ENCODE measurements at places on chromosomes 16 and 17.

DNA sequence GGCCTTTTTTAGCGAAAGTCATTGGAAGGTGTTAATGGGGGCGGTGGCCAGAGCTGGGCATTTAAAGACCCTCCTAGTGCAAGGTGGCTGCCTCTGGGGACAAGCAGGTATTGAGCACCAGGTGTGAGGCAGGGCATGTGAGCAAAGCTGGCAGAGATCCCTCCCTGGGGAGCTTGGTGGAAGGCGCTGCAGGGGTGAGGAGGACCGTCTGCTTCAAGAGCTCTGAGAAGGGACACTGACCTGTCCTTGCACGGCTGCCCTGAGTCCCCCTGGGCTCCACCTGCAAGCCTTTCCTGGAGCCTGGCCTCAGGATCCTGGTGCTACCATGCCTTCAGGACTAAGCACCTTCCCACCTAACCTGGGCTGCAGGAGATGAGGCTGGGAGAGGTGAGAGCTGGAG lies 127.0 kb upstream of the CIBAR2 start:
- no peak for DNase-seq

DNA sequence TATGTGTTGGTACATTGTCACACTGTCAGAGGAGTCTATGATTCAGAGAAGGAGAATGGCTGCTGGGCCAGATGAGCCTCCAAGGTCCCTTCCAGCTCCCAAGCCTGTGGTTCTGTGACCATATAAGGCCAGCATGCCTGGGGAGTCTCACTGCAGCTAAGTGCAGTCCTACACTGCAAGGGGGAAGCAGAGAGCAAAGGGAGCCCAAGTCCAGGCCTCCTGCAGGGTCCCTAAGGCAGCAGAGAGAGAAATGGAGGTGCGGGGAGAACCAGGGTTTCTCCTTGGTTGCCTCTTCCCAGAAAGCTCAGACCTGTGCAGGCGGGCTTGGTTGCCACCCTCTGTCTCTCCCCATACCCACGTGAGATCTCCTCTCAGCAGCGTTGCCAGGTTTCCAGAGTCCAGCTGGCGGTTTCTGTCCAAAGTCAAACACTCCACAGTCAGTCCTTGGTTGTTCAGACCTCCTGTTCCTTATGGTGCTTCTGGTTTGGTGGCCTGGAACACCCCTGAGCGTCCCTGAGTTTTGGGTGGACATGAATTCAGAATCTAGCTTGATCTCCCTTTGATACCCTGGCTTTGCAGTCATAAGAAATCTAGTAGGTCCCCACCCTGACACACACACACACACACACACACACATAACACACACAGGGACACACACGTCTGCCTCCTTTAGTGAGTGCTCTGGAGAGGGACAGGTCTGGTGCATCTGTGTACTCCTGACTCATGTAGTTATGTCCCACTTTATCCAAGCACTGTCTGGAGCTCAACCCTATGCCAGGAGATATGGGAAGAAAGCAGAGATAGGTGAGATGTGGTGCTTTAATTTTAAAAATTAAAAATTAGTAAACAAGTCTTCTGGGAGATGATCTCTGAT lies 78.8 kb downstream of the GNAO1 start:
- no peak for DNase-seq

GRCh38 chr16:2013527-2013926 lies 3.9 kb upstream of the ZNF598 start:
- no peak for DNase-seq

DNA sequence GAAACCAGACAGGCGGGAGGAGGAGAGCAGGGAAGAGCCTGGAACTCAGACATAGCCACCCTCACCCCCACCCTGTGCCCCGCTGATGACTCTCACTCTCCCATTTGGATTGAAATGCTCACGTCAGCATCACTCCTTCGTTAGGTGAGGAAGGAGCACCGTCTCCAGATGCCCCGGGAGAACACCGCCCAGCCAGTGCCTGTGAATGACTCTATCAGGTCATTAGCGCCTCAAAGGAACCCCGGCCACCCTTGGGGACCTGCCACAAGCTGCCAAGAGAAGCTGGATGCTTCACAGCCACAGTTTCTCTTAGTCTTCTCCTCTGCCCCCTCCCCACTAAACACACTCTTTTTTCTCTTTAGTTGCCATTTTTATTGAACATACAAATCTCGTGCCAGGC lies 66.0 kb downstream of the CACNG3 start:
- DNase-seq: no peak

DNA sequence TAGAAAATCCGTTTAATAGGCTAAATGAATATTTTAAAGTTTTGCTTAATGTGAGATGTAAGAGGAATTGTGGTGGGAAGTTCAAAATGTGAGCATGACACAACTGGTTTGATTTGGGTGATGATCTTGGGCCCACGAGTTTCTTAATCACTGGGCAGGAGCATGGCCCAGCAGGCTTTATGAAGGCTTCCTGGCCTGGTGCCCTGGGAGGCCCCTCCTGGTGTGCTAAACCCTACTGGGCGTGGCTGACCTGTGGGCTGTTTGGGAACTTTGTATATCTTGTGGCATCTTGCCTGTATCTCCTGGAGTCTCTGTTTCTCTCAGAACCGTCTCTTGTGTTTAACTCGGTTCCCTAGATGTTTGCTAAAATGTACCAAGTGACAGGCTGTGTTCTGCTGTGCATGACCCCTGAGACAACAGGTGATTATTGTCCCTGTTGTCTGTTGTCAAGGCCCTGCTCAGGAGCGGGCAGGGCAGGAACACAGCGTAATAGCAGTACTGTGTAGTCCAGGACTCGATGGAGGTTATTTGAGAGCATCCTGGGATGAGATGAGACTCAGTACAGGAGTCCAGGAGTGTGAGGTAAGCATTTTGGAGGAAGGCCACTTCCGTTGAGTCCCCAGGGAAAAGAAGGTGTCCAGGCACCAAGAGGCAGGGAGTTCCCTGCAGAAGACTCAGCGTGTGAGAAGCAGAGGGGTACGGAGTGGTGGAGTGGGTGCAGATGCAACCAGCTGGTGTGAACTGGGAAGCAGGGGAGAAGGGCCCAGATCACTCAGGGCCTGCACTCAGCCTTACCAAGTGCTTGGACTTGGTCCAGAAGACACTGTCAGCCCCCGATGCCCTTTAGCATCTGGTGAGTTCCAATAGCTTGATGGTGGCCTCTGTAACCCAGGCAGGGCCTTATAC lies 48.5 kb downstream of the B9D1 start:
- no peak for DNase-seq

DNA sequence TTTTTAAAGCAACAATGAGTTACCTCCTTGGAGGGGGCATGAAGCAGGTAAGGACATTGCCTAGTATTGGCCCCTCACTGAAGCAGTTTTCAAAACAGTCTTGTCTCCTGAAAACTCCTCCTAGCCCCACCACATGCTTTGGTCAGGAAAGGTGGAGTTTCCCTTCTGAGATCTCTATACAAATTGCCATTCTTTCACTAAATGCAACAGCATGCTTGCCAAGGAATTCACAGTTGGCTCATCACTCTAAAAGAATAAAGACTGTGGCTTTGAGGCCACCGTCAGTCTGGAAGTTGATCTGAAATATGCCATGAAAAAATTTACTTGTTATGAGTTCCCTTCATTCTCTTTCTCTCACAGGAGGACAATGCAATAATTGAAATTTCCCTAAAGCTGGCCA lies 4.2 kb downstream of the TTC19 start:
- no peak for DNase-seq

DNA sequence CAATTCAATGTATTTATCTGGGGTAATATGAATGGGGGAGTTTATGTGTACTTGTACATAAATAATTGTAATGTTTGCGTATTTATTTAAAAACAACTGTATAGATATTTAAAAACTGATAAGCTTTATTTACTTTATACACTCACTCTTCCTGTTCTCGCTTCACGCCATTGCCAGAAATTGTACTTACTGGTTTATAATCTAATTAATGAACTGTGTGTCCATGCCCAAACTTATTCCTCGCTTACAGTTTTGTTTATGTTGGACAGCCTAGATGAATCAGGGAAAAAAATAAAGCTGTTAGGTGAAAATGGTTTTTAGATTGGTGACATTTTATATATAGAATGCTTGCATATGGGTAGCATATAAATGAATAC lies 30.8 kb downstream of the AATF start:
- no peak for DNase-seq

DNA sequence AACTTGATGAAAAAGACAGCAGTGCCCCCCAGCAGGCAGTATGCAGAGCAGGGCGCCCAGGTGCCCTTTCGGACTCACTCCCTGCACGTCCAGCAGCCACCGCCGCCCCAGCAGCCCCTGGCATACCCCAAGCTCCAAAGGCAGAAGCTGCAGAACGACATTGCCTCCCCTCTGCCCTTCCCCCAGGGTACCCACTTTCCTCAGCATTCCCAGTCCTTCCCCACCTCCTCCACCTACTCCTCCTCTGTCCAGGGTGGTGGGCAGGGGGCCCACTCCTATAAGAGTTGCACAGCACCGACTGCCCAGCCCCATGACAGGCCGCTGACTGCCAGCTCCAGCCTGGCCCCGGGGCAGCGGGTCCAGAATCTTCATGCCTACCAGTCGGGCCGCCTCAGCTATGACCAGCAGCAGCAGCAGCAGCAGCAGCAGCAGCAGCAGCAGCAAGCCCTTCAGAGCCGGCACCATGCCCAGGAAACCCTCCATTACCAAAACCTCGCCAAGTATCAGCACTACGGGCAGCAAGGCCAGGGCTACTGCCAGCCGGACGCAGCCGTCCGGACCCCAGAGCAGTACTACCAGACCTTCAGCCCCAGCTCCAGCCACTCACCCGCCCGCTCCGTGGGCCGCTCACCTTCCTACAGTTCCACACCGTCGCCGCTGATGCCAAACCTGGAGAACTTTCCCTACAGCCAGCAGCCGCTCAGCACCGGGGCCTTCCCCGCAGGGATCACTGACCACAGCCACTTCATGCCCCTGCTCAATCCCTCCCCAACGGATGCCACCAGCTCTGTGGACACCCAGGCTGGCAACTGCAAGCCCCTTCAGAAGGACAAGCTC lies 43.2 kb downstream of the SREBF1 start:
- DNase-seq: no peak

- DNase-seq: no peak
These were observed 21.5 kb upstream of the SKAP1 start for GRCh38 chr17:48451489-48451888.

- no peak for DNase-seq
These were observed 75.8 kb downstream of the PITPNC1 start for GRCh38 chr17:67452681-67453554.

DNA sequence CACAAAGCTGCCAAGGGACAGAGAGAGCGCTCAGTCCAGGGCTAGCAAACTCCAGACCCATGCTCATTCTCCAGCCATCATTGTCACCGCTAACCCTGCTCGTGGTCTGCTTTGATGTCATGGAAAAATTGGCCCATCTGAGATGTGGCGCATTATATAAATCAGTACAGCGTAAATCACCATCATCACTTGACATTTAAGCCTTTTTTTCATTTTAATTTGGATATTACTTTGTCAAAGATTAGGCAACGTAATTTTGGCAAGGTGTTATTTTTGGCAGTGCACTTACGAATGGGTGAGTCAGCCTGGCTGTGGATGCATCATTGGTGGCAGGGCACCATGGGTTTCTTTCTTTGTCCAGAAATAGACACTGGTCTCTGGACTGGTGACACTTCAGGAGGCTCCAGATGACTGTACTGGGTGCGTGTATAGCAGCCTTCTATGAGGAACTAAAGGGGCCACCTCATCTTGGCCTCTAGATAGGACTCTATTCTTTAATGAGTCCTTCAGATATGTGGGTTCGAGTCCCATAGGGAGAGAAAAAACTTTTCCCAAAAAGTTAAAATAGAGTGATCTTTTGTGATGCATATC lies 166.3 kb downstream of the MSI2 start:
- DNase-seq: peak; percentile 89

DNA sequence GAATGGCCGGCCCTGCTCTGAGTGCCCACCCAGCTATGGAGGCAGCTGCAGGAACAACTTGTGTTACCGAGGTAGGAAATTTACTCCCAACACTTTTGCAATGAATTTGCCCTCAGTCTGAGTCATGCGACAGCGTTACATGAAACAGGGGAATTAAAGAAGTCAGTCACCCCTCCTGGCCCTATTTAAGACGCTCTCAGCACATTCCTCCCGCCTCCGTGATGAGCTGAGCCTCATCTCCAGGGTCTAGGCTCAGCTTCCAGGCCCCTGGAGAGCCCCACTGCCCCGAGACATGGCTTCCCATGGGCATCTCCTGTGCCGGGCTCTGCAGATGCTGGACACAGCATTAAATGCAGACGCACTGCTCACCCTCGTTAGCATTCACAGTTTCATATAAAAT lies 35.0 kb downstream of the CRISPLD2 start:
- DNase-seq: no peak

GRCh38 chr17:14575471-14575953 lies 274.6 kb downstream of the HS3ST3B1 start:
- DNase-seq: no peak

DNA sequence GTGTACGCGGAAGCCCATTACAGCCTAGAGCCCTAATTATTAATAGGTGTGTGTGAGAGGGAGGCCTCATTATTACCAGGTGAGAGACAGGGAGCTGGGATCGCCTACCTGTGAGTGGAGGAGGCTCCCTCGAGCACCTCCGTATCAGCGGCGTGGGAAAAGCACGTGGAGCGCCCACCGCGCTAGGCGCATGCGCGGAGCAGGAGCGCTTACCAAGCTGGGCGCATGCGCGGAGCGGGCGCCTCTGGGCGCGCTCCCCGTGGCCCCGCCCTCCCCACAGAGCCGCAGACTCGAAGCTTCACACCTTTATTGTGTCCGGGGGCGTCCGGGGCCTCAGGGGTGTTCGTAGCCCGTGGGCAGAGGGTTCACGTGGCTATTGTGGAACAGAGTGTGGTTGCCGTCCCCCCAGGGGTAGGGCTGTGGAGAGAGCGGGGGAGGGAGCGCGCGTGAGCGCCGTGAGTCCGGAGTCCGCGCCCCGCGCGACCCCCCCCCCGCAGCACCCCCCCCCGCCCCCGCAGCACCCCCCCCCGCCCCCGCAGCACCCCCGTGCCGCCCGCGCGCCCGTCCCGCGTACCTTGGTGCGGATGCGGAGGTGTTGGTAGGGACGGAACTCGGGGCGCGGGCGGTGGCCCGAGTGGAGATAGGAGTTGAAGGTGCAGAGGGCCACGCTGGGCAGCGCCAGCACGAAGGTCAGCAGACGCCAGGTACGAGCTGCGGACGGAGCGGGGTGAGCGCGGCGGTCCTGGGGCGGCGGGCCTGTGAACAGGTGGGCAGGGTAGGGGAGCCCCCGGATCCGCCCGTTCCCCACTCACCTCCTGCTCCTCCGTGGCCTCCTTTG lies 500 bp downstream of the COX6A2 start:
- no peak for DNase-seq

DNA sequence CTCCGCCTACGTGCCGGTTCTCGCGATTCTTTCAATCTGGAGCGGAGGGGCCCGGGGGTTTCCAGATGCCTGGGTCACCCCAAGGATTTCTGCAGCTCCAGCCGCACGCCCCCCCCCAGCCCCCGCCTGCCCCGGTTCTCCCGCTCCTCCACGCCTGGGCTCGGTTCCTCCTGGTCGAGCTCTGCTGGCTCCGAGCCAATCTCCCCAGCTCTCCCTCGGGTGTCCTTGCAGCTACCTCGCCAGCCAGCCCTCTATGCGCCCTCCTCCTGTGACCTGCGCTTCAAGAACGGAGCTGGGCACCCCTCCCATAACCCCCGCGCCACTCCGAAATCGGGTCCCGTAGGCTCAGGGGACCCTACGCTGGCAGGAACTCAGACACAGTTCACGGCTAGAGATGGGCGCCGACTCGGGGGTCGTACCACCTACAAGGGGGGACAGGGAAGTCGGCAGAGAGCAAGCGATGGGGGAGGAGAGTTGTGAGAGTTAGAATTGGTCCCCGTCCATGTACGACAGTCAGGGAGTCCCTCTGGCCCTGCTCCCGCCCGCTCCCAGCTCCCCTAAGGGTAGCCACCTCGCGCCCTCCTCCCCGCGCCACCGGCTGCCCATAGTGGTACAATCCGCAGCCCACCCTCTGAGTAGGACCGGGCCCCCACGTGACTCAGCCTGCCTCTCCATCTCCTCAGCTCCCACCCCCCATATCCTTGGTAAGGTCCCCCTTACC lies 961 bp downstream of the FGF11 start:
- DNase-seq: no peak

Measured in HCT116 (cell line).